Nephron progenitor cell (in vitro differentiated cells): ENCODE measurements at places on chromosomes 4 and X.
A peak's percentile ranks its signal among the peaks of the same experiment; 100 is the strongest.

- DNase-seq = peak; percentile 67
These were observed 150.9 kb downstream of the SPRY1 start for GRCh38 chr4:123547216-123548165.

DNA sequence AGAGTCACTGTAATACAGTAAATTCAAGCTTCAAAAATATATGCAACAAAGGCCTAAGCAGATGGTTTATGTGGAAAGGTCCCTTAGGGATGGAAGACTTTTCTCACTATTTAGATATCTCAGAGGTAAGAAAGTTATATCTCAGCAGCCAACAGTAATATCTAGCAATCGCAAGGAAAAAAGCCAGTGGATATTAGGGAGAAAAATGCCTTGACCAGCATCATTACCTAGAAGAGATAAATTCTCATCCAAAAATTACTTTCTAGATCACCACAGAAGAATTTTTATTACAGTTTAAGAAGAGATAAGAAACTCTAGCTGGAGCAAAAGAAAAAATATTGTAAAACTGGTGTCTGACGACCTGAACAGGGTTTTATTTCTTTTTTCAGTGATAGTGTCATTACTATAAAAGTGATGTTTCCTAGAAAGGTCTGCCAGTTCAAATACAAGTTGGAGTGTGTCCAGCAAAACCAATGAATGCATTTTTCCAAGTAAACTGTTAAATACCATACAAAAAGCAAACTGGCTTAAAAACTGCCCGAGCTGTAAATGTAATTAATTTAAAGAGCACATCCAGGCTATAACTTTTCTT lies 100.0 kb downstream of the ATP11C start:
- no peak for DNase-seq

GRCh38 chr4:39933671-39934590 lies 43.8 kb downstream of the PDS5A start:
- DNase-seq = no peak

DNA sequence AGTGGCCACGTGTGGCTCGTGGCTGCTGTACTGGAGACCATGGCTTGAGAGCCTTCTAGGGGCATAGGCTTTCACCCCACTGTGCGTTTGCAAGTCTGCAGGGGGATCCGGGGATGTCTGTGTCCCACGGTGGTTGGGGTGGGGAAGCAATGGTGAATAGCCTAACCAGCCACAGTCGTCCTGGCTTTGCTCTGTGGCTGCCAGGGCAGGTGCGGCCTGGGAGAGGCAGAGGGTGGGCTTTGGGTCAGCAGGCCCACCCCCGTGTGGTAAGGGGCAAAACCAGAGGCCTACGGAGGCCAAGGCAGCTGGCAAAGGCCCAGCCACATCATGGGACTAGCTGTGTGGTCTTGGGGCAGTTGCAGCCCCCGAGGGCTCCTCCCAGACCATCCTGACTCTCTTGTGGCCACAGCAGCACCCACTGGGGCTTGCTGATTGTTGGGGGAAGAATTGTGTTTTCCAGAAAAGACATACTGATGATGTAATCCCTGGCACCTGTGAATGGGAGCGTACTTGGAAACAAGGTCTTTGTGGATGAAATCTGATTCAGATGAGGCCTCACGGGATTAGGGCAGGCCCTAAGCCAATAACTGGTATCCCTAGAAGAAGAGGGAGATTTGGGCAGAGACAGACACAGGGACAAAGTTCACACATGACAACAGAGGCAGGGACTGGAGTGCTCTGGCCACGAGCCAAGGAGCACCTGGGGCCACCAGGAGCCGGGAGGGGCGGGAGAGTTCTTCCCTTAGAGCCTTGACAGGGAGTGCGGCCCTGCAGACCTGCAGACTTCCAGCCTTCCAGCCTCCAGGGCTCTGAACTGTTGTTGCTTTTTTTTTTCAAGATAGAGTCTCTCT lies 2.9 kb downstream of the CPZ start:
- DNase-seq = no peak

GRCh38 chr4:128456171-128456570 lies 168.6 kb upstream of the PGRMC2 start:
- no peak for DNase-seq

DNA sequence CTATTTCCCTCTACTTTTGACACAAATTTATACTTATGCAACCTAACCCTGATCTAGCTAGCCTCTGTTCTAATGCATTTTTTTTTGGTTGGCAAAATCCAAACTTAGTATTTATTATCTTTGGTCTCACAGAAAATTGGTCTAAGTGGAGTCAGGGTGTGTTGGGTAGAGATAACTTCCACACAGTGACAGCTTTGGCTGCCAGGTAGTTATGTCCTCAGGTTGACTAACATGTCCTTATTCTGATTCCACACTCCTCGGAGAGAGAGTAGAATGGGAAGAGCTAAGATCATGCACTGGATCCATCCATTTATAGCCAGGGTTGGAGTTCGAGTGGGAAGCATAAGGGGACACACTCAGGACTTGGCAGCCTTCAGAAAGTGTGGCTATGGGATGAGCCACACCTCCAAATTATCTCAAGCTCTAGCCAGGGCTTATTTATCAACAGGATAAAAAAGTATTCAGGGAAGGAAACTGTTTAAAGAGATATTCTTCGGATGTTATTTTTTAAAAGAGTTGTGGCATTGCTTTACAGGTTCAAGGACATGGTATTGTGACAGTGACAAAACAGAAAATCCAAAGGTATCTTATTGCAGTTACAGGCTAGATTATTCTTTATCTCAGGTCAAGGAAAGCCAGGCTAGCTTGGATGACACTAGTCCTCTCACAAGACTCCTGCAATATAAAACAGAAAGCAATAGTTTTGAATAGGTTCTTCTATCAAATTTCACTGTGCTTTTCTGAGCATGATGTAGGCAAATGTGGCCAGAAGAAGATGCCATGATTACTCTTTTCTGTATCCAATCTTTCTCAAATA lies 51.5 kb downstream of the NPY1R start:
- no peak for DNase-seq

- DNase-seq = no peak
These were observed 3.1 kb downstream of the NKX1-1 start for GRCh38 chr4:1403177-1403583.

GRCh38 chr4:21470535-21470934 lies 478.0 kb downstream of the KCNIP4 start:
- DNase-seq = no peak

- DNase-seq = no peak
These were observed 370.7 kb downstream of the GPAT3 start for GRCh38 chr4:83906561-83906960.

DNA sequence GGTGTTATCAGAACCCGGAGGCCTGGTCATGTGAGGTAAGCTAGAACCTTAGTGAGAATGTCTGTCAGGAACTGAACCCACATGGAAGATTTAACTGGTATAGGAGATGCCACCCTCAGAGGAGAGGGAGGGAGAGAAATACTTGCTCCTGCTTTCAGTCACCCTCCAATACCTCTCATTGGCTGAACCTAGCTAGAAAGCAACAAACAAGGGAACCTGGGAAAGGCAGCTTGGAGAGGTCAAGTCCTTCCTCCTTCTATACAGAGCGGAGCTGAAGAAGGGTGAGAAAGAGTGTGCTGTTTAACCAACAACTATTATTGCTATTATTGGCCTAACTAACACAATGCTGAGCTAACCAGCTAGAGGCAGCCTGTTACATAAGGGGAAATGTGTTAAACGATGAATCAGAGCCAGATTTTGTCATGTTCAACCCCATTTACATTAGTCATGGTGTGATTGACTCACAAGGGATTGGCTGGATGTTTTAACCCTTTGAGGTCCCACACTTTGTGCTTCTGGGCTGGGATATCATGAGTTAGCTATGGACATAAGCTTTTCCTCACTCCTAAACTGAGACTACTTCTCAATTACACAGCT lies 96.5 kb upstream of the ESX1 start:
- DNase-seq = no peak

GRCh38 chr4:100362366-100362765 lies 155.5 kb downstream of the EMCN start:
- no peak for DNase-seq
